ENCODE measurements at places on chromosomes 6 and 20.

DNA sequence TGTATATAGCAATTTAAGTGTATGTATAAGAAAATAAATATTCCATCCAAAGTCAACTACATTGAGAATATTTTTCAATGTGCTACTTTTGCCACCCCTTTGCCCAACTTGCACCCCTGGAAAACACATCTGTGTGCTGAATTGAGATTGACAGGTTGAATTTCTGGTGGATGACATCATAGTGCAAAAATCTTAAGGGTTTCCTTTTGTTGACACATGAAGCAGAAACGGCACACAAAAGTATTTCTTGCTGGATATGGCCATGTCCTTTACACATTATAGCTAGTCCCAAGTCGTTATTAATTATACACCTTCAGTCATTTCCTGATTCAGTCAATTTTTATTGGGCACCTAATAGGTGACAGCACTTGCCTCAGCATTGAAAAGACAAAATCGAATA, 188.7 kb upstream of the FBXL4 start:
- DNase-seq: no peak

DNA sequence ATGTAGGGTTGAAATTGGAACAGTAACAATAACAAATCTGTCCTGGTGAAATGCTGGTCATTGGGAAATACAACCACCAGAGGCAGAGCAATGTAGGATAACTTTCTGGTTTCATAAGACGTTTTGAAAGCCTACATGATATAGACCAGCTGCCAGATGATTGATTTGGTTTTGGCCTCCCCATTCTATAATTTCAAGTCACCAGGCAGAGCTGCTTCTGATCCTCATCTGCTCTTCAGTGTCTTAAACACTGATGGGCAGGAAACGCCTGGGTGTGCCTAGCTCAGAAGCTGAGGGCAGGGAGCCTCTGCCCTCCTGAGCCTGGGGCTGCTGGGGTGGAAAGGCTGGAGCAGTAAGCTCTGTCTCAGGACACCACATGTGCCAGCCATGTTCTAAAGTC, 24.5 kb downstream of the DHX35 start:
- DNase-seq: no peak

GRCh38 chr6:2942914-2943563, 28.3 kb downstream of the SERPINB6 start:
- no peak for DNase-seq

DNA sequence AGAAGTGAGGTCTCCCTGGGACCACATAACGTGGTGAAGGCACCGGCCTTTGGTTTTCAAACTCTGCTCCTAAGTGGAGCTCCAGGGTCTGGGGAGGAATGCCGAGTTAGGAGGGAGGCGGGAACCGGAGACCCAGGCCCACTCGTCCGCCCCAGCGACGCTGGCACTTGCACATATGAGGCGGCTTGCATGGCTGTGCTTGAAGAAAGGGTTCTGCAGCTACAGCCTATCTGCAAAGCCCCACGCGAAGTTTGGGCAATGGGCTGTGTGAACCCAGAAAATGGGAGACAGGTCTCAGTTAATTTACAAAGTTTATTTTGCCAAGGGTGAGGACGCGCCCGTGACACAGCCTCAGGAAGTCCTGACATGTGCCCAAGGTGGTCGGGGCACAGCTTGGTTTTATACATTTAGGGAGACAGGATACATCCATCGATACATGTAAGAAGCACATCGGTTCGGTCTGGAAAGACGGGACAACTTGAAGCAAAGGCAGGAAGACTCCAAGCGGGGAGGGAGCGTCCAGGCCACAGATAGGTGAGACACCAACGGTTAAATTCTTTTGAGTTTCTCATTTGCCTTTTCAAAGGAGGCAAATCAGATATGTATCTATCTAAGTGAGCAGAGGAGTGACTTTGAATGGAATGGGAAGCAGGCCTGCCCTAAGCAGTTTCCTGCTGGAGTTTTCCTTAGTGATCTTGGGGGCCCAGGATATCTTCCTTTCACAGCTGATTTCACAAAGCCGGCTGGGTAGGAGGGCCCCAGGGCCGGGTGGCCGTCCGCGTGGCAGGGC, 782 bp upstream of the PCMTD2 start:
- DNase-seq: no peak

- DNase-seq: no peak
These were observed 646.3 kb downstream of the UTRN start for GRCh38 chr6:144931172-144932035.

GRCh38 chr6:119390247-119390793, 40.8 kb upstream of the MAN1A1 start:
- peak; percentile 2 for DNase-seq

- no peak for DNase-seq
These were observed 3.1 kb upstream of the AKIRIN2 start for GRCh38 chr6:87705070-87705691.

DNA sequence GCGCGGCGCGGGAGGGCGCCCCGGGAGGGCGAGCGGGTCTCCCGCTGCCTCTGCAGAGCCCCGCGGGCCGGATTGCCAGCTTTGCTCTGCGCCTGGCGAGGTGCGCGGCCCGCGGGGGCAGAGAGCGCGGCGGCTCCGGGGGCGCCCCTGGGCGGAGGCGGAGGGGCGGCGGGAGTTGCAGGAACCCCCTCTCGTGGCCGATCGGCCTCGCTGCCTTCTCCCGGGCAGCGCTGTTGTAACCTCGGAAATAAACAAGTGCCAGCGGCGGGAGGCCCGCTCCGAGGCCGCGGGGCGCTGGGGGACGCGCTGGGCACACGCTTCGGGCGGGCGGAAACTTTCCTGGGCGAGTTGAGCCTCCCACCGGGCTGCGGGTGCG, 1.2 kb downstream of the CDH4 start:
- DNase-seq: no peak

- DNase-seq: no peak
These were observed 166.9 kb upstream of the TSHZ2 start for GRCh38 chr20:52805296-52805571.

DNA sequence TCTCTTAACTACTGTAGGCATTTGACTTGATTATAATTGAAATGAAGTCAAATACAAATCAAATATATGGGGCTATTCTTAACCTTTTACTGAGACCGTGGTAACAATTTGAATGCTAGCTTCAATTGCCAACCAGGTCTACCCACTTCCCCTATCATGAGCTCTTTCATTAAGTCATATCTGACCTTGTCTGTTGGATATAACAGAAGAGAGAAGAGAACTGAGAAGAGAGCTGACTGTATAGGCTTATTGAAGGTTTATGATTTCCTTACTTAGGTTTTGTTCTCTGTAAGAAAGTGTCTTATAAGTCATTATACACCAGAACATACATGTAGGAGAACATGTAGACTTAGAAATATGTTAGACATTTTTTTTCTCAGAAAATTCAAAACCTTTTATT, 549.4 kb downstream of the COL12A1 start:
- DNase-seq: no peak

GRCh38 chr6:3800850-3801591, 48.2 kb upstream of the FAM50B start:
- no peak for DNase-seq

GRCh38 chr20:16462711-16463110, 110.5 kb downstream of the KIF16B start:
- DNase-seq: no peak

- no peak for DNase-seq
These were observed 69.6 kb downstream of the TMEM242 start for GRCh38 chr6:157253699-157254098.

DNA sequence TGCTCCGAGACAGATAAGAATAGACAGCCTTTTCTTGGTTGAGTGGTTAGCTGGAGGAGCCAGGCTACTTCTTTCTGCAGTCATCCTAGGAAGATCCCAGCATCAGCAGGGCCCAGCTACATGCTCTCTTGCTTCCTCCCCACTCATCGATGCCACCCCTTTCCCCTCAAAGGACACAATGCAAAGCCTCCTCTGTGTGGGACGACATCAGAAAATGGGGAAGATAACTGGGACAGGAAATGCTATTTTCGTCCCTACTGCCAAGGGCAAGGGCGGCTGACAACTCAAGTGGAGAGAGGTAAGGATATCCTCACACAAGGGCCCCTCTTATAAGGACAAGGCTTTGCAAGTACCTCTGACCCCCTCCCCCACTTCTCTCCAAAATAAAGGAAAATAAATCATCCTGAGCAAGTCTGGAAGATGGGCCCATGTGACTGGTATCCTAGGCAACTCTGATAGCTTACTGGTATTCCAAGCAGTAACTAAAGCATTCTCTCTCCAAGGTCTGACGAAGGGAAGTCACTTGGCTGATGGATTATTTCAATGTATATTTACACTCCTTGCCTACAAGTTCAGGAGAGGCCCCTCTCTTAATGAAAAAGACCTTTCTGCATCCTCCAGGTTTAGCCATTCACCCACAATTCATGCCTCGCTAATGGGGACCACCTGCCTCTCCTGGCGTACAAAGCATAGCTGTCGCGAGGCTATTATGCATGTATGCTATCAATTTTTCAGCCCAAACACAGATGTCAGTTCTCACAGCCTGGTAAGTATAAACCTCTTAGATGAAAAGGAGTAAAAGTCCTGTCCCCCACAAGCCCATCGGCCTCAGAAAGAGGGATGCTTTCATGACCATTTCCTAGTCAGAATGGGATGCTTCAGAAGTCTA, 11.3 kb downstream of the ELMO2 start:
- DNase-seq: no peak

GRCh38 chr6:46412662-46413061, 78.6 kb downstream of the RCAN2 start:
- no peak for DNase-seq

DNA sequence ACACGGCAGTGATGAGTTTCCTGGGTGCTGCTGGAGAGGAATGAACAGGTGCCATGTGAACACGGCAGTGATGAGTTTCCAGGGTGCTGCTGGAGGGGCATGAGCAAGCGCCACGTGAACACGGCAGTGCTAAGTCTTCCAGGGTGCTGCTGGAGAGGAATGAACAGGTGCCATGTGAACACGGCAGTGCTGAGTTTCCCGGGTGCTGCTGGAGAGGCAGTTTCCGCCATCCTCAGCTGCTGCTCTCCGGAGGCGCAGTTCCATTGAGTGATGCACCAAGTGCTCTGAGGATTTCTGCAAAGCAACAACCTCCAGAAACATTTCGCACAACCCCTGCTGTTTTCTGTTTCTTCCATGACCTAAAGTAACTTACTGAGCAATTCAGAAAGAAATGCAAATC, 155.4 kb downstream of the SMOC2 start:
- no peak for DNase-seq

DNA sequence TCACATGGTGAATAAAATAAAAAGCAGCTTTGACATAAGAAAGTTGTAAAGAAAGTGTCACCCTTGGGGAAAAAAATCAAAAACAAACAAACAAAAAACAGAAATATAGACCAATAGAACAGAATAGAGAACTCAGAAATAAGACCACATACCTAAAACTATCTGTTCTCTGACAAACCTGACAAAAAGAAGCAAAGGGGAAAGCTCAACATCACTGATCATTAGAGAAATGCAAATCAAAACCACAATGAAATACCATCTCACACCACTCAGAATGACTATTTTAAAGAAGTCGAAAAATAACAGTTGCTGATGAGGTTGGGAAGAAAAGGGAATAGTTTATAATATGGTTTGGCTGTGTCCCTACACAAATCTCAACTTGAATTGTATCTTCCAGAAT, 159.1 kb downstream of the TINAG start:
- DNase-seq: no peak

- no peak for DNase-seq
These were observed 705 bp upstream of the UTRN start for GRCh38 chr6:144284478-144284782.

DNA sequence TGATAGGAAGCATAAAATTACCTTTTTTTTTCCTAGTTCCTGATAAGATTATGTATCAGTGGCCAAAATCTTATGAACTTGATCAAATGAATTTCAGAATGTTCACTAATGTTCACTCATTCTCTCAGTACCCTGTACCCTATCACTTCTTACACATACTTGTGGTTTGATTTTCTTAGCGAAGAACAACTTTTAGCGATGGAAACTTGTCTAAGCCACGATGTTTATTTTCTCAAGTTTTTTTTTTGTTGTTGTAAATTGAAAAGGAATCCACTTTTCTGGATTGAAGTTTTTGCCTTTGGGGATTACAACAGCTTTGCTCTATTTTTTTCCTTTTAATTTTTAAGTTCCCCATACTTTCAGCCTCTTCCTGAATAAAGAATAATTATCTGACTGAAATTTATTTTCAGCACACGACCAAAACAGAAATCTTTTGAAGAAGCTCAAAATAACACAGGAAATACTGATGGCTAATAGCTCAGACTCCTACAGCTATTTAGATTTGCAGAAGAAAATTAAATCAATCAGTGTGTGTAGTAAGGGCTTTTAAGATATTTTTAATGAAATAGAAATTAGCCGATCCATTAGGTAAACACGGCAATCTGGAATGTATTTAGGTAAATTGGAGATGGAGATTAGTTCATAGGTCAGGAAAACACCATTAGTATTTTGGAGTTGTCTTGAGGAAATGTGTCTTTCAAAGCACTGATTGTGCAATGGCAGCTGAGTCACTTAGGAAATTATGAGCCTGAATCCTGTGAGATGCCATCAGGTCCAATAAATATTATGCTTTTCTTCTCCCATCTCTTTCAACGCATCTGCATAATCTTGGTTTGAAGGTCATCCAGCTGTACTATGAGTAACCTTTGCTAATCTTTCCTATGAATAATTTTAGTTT, 217.5 kb downstream of the GJA1 start:
- DNase-seq: peak; percentile 90

DNA sequence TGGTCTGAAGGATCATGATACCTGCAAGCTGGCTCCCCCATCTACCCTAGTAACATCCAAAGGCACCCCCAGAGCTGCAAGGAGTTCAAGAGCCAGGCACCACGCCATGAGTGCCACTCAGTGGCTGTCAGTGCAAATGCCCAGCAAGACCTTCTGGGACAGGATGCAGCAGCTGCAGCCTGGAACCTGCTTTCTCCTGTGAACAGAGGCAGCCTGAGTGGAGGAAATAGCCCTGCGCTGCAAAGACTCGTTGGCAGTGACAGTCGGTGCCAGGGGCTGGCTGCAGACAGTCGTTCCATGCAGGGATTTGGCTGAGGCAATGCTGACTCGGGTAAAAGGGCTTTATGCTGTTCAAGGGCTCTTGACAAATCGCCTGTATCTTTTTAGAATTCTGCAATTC, 15.7 kb upstream of the SSTR4 start:
- DNase-seq: no peak

- no peak for DNase-seq
These were observed 20.8 kb downstream of the TBC1D7 start for GRCh38 chr6:13307508-13307995.

GRCh38 chr20:4894409-4894808, 106.9 kb downstream of the SLC23A2 start:
- DNase-seq: no peak

- DNase-seq: no peak
These were observed 9.4 kb upstream of the ADTRP start for GRCh38 chr6:11788043-11788442.

GRCh38 chr6:90973188-90973587, 386.3 kb upstream of the MAP3K7 start:
- DNase-seq: no peak

- no peak for DNase-seq
These were observed 1.3 kb downstream of the LY6G6C start for GRCh38 chr6:31720196-31720770.

DNA sequence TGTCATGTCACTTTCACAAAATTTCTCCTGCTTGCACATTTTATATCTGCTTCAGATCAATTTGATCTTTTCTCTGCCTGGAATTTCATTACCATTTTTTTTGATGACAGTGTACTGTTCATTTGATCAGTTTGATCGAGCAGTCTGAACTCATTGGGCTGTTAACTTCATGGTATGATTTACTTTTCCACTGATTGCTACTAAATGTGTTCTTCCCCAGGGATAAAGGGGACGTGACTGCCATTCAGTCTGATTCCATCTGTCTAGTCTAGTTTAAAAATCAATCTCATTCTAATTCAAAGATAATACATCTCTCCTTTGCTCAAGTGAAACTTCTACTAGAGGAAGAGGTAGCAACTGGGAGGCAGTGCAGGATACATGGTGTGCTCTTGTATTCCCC, 21.1 kb downstream of the LAMP5 start:
- DNase-seq: no peak

Measured in HFF-Myc (cell line).